ENCODE measurements at places on chromosomes 2 and 18. TPM values are rescaled to one million over a fixed set of nuclear protein-coding genes. Genes with fewer than 3 reads are reported as not detected.

GRCh38 chr2:75321599-75321922, 122.2 kb upstream of the TACR1 start:
- DNase-seq: no peak

GRCh38 chr2:117775703-117776219, 38.7 kb upstream of the DDX18 start:
- DNase-seq: no peak

DNA sequence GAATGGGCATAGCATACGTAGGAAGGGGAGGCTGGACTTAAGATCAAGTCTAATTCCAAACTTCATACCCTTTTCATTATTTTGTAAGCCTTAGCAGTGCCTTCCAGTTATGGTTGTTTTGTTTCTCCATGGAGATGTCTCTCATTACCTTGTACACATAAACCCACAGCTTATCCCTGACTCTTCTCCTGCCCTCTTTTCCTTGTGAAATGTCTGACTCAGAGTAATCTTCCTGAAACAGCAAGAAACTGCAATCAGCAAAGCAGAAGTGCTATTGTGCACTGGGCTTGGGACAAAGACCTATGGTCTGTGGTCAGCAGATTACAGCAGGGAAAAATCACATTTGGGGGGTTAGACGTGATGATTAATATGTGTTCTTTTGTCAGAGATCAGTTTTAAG, 176.7 kb downstream of the IKZF2 start:
- peak; percentile 56 for DNase-seq

DNA sequence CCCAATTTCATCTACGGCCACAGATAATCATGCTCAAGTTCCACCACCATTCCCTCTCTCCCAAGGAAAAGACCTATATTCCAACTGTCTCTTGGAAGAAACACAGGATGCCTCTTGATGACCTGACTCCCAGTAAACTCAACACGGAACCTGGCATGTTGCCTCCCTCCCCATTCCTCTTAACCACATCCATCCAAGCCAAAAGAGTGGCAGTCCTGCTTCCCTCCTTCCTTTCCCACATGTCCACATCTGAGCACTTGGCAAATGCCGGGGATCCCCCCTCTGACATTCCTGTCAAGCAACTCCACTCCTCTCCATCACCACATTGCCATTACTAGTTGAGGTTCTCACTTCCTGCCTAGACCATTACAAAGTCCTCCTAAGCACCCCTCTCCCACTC, 49.4 kb downstream of the PID1 start:
- DNase-seq: no peak

GRCh38 chr2:63364866-63365265, 223.4 kb downstream of the WDPCP start:
- DNase-seq: no peak

GRCh38 chr2:138621139-138621538, 119.6 kb downstream of the SPOPL start:
- no peak for DNase-seq

GRCh38 chr18:54787616-54788015, 40.7 kb upstream of the RAB27B start:
- DNase-seq: no peak

DNA sequence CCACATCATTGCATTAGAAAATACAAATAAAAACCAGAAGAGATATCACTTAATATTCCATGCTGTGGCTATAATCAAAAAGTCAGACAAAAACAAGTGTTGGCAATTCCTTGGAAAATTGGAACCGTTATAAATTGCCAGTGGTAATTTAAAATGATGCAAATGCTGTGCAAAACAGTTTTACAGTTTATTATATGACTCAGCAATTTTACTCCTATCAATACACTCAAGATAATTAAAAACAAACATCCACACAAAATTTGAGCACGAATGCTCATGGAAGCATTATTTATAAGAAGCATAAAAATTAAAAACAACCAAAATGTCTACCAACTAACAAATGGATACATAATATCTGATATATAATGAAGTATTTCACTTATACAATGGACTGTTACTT, 728.8 kb downstream of the CBLN2 start:
- no peak for DNase-seq

Gene SLC40A1
- total RNA-seq: 5.8 TPM

DNA sequence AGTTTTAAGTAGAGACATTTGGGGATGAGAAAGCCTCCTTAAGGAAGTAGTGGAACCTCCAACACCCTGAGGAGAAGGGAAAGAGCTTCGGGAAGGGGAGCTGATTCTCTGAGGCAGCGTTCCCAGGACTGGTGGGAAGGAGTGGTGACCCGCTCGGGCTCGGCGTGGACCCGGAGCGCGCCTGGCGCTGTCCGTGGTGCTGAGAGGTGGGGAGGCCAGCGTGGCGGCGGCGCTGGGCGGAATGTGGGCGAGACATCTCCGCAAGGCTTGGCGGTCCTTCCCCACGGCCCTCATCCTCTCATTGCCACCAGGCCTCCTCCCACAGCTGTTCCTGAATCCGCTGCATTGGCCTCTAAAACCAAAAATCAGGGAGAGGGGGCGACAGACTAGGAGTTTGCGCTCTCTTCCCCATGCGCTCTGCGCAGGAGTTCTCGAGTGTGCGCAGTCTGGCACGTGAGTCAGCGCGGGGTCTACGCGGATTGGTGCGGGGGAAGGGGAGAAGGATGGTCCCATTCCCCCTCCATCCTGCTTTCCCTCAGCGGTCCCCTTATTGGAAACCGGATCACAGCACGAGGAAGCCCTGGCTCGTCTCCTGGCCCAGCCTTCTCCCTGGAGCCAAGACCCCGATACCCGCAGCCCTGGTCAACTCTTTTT, 857 bp downstream of the RESP18 start:
- no peak for DNase-seq

- DNase-seq: no peak
These were observed 728 bp downstream of the AUP1 start for GRCh38 chr2:74528600-74529356.

Gene GLI2
- total RNA-seq: 4.0 TPM

GRCh38 chr18:48676756-48677368, 138.0 kb downstream of the CTIF start:
- DNase-seq: no peak

Gene ZAP70
- total RNA-seq: not detected

DNA sequence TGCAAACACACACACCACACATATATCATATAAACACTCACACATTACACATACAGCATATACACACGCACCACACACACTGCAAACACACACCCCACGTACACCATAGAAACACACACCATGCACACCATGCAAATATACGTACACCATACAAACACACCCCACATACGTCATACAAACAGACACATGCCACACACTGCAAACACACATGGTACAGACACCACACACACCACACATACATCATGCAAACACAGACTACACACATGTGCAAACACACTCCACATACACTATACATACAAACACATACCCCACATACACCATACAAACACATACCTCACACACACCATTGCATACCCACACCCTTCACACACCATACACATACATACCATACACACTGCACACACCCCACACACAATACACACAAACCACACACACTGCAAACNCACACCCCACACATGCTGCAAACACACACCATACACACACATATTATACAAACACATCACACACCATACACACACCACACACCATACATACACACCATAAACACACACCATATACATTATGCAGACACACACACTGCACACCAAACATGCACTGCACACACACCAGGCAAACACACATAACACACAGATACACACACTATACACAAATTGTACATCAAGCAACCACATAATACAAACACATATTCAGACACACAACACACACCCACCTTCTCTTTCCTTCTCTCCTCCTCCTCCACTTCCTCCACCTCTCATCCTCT, 120.4 kb downstream of the SEPTIN10 start:
- DNase-seq: no peak

- no peak for DNase-seq
These were observed 17.1 kb upstream of the ANTXR1 start for GRCh38 chr2:68995916-68996315.

DNA sequence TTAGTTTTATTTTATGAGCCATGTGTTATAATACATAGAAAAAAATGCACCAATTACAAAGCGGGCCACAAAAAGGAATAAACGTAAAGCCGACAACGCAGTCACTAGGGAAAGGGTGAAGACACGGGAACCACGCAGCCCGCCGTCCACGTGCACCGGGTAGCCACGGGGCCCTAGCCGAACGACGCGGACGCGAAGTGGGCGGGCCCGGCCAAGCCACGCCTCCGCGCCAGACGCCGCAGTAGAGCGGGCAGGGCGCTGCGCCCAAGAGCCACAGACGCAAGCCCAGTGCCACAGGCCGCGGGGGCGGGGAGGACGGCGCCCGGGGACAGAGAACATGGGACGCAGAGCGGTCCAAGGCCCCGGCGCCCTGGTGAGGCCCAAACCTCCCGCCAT, at the start of gene DUSP28:
TSS of gene DUSP28 (plus strand) at position 274 of the 396 bp plus-strand sequence. CDS start 328 bp downstream, outside the sequence.
- no peak for DNase-seq

Gene SLC4A5
- total RNA-seq: 0.14 TPM

Gene HOXD1
- 9.3 TPM for total RNA-seq

Gene ATOH8
- total RNA-seq: 0.52 TPM

DNA sequence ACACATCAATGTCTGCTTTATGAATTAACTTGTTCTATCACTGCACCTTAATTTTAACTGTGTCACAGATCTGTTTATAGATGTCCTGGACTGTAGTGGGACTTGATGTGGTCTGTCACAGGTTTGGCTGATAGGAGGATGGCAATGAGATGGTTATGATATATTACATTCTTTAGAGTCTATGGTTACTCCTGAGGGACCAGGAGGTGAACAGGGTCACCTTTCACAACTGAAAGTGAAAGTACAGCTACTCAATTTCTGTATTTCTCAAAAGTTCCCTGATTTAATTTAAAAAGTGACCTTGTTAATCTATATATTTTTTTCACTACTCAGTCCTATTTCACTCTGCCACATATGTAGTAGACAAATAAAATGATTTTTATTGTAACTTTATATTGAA, 1284.1 kb upstream of the GYPC start:
- DNase-seq: no peak

Gene PLGLB1
- not detected for total RNA-seq

- no peak for DNase-seq
These were observed 53.1 kb downstream of the CHRNA1 start for GRCh38 chr2:174711206-174711605.

Gene CD226
- 1.9 TPM for total RNA-seq

DNA sequence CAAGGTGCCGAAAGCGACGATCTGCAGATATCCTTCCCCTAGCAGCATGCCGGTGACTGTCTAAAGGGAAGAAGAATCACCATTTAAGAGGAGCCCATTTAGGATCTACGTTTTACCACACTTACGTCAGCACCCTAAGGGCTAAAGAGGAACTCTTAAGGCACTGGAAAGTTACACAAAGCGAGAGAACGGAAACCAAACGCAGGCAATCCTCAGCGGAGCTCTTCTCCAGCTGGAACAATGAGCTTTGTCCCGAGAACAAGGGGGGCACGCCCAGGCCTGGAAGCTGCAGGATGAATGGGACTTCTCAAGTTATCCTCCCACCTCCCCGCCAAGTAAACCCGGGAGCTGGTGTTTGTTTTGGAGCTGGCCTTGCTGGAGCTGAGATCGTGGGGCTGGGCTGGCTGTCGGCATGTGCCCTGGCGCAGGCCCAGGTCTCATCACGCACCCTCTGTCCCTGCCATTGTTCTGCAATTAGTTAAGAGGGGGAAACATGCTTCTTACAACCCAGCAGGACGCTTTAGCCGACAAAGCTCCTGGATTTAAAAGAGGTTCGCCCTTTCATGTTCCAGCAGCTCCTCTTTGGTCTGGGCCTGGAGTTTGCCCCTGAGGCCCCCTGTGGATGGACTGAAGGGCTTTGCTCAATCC, 36.4 kb downstream of the PXDN start:
- DNase-seq: no peak

DNA sequence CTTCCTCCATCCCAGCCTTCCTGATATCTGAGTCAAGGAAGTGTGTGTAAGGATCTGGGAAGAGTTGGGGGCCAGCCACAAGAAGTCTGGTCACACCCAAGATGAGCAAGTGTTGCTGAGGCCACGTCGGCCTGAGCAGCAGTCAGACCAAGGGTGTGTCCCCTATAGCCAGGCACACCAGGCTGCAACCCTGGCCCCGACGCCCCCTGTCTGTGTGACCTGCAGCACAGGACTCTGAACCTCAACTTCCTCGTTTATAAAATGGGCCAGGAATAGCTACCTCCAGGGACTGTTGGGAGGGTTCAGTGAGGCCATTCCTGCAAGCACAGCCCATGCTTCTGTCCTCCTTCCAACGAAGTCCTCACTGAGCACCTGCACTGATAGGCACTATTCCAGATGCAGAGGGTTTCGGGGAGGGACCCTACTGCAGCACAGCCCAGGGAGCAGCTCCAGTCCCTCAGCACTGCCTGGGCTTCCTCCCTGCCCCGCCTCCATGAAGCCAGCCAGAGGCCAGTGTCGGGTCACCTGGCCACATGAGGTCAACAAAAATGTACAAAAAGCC, 13.3 kb downstream of the LIMS2 start:
- DNase-seq: no peak

DNA sequence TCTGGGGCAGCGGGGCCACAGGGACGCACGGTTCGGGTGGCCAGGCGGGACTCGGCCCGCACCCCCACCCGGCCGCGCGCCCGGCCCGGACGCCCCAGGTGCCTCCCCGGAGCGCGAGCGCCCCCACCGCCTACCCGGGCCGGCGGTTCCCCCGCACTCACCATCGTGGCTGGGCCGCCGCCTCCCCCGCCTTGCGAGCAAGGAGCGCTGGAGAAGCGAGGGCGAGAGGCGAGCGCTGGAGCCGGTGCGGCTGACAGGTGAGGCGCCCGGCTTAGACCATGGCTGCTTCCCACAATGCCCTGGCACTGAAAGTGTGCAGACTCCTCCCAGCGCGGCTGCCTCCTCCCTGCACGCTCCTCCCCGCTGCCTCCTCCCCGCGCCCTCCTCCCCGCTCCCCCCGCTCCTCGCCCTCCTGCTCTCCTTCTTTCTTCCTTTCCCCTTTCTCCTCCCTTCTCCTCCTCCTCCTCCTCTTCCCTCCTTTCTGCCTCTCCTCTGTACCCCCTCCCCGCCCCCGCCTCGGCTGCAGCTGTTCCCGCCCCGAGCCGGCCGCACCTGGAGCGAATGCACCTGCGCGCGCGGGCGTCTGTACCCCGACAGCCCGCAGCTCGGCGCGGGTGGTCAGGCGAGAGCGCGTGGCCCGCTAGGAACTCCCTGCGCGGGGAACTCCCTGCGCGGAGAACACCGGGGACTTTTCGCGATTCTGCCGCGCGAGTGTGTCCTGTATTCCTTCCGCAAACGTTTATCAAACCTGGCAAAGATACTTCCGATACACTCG, at the start of gene AP1S3:
TSS of gene AP1S3 (minus strand) at position 296 of the 775 bp plus-strand sequence. CDS start at position 164, 132 bp downstream.
- DNase-seq: no peak

- no peak for DNase-seq
These were observed 132.3 kb upstream of the RND3 start for GRCh38 chr2:150619607-150620330.

GRCh38 chr18:13145636-13146190, 72.8 kb upstream of the LDLRAD4 start:
- no peak for DNase-seq

DNA sequence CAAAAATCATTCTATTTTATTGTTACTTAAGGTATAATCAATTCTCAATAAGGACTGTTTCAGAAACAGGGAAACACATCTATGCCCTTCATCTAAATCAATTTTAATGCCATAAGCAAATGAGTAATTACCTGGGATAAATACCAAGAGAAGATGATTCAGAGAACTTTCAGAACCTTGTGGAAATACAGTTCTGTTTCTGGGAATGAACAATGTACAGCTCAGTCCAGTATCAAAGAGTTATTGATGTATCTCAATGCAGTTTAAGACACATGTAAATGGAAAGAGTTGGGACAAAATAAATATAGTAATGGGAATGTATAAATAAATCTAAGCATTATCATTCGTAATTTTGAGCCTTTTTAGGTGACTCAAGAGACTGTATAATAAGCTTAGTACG, 60.1 kb downstream of the PTPN2 start:
- no peak for DNase-seq

Gene CABLES1
- total RNA-seq: 6.1 TPM

Measured in epithelial cell of proximal tubule (primary cell).